ENCODE measurements at places on chromosomes 13 and 19.

GRCh38 chr13:23671897-23672296 is 101.7 kb downstream of the TNFRSF19 start:
- no peak for DNase-seq

DNA sequence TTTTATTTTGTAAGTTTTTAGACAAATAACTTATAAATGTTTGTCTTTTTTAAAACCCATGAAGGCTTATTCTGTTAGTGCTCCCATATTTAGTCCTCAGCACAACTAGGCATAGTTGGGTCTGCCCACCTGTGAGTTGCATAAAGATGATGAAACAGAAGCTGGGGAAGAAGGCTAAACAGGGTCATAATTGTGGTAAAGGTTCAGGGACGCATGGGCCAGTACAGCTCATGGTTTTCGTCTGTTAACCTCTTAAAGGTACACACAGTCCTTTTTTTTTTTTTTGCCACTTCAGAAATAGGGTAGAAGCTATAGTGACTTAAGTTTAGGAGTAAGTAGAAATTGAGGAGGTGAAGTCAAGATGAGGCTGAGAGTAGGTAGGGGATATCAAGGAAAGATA is 58.3 kb downstream of the TM9SF2 start:
- no peak for DNase-seq

DNA sequence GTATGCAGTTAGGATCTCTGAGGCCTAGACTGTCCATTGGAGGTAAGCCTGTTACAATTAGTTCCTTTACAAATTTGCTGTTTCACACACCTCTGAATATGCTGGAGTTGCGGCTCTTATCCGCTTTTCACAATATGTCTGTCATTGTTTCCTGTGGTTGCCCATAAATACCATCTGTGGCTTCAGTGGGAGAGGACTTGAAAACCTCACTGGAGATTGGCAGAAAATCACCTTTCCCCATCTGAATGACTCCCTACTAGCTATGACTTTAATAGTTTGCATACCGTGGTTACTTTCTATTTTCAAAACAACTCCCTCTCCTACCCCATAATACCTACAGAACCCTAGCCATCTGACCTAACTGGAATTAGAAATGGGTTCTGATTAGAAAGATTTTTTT is 454.3 kb downstream of the PCDH17 start:
- no peak for DNase-seq

DNA sequence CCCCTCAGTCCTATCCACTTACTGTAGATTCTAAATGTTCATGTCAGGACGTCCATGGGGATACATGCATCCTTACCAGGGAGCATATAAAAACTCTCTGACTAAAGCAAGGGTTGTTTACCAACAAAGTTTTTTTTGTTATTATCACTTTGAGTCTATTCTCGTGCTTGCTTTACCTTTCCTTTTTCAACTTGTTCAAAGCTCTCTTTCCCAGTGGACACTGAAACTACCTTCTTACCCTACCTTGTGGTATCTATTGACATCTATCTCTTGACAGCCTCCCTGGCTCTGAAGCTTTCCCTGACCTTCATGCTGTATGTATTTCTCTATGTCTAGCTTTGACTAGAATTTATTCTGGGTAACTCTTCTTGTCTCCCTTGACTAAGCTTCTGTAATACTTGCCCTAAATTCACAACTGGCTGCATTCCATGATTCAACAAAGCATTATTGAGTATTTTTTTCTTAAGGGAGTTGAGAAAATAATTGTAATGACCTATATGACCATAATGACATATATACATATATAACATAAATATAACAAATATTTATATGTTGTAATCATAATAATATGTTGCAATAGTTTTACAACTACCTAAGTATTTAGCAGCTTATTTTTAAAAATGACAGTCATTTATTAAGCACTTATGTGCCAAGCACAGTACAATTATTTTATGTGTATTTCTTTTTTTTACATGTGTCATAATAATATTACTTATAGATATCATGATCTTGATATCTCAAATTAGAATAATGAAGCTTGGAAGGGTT is 403.4 kb upstream of the SPRY2 start:
- DNase-seq: no peak

DNA sequence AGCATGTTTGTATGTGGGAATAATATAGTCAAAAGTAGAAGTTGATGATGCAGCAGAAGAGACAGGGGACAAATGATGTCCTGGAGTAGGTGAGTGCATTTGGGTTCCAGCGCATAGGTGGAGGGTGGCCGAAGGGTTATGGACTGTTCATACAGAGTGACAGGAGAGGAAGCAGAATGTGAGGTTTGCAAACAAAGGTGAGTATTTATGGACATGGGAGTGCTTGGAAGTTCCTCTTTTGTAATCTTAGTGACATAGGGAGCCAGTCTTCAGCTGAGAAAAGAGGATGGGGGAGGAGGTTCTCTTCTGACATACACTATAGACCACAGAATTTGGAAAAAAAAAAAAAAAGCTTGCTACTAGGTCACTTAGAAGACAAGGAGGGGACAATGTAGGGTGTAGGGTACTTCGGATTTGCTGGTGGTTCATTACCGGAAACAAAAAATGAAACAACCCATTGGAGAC is 331.6 kb downstream of the DLEU7 start:
- no peak for DNase-seq

DNA sequence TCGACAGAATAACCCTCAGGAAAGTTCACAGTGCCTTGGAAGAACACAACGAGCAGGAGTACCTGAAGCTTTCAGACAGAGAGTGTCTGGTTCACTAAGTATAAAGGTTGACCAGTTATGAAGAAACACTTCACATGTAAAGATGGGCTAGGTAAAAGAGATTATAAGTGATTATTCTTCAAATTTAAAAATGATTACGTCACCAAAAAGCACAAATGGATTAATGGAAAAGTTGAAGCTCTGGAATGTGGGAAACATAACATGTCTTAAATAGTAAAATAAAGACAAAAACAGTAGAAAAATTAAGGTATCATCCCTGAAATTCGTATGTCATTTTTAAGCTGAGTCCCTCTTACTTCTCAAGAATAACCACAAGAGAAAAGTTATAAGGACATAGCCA is 643.9 kb upstream of the KLF12 start:
- DNase-seq: no peak

DNA sequence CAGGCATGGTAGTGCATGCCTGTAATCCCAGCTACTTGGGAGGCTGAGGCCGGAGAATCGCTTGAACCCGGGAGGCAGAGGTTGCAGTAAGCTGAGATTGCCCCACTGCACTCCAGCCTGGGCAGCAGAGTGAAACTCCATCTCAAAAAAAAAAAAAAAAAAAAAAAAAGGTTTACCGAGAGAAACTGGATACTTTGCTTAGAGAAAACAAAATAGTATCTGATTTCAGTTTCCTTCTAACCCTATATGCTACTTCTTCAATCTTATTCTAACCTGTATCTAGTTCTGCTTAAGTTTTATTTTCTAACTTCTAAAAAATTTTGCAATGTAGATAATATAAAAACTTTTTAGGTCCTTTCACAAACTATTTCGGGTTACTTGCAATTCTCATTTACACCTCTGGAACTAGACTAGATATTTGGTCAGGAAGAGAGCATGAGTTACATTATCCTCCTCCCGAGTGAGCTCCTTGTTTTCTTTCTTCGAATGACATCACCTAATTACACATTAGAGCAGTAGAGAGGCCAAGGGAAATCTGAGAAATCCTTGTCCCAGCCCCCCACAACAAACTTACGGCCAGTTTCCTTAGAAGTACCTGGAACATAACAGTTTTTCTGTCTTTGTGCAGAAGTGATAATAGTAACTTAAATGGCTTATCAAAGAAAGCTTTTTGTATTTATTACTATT is 128.9 kb downstream of the B3GLCT start:
- DNase-seq: peak; percentile 28

All from H7 (cell line).